Nephron progenitor cell (in vitro differentiated cells): ENCODE measurements at places on chromosomes 12 and 14.

DNA sequence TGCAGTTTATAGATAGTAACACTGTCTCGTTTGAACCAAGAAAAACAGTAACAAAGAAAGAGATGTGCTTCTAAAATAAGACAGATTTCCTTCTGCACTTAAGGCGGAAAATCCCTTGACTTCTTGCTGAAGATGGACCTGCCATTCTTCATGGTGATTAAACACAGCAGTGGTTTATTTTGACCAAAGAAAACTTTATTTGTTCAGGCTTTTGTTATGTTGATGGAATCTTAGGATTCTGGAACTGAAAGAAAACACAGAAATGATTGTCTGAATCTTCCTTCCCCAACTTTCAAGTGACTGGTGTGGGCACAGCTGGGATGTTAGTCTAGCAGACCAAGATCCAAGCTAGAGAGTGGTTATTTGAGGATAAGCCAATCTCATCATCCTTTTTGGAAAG is 72.2 kb downstream of the DACT1 start:
- DNase-seq = no peak

DNA sequence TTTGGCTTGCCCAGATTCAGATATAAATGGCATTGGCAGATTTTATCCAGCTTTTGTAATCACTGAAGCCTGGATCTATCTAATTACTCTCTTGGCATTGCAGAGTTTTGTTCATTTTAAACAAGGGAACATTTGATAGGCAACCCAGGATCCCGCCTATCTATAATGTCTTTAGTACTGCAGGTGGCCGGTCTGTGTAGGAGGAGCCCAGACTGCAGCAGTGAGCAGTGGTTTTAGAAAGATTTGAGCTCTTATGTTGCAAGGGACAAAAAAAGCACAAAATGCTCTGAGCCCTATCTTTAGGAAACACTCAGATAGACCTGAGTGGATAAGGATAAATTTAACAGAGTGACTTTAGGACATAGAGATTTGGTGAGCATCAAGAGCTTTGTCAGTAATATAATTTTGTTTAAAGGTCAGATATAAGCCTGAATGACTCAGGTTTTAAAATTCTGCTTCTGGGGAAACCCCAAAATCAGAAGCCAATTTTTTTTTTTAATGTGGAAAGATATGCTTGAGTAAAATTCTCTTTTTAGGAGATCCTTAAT is 165.5 kb downstream of the SLC5A8 start:
- DNase-seq = no peak

GRCh38 chr12:17695495-17695894 is 394.5 kb downstream of the RERGL start:
- DNase-seq = no peak

- no peak for DNase-seq
Observed at GRCh38 chr12:93115198-93115601, 186.1 kb upstream of the EEA1 start.

DNA sequence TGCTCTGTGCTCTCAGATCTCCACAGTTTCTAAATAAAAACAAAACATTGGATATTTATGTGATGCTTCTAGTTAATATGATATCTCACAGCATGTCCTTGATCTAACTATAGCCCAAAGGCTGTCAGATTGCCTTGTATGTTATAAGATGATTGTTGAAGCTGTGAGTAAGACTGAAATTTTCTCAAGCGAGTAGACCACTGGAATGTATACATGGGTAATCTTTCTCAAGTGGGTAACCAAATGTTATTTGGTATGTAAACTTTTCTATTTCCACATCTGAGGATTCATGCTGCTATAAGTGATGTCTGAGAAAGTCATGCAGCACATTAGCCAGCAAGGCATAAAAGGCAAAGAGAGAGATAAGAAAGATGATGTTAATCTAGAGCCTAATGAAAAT is 886.7 kb downstream of the NRXN3 start:
- no peak for DNase-seq

- DNase-seq = no peak
Observed at GRCh38 chr12:54622463-54623183, 12.1 kb downstream of the LACRT start.

GRCh38 chr12:54666008-54666407 is 17.8 kb upstream of the DCD start:
- no peak for DNase-seq

DNA sequence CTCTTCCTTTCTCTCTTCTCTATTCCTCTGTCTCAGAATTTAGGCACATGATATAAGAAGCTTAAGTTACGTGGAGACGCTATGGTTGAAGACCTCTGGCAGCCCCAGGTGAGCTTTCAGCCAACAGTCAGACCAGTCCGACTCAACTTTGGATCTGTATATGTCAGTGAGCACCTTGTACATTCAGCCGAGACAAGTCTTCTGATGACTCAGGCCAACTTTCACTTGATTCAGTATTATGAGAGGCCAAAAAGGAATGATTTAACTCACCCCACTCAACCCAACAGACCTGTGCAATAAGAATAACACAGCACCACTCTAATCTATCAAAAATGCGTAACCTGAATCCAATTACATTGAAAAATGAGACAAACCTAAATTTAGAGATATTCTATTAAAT is 47.5 kb upstream of the FOXG1 start:
- DNase-seq = no peak

DNA sequence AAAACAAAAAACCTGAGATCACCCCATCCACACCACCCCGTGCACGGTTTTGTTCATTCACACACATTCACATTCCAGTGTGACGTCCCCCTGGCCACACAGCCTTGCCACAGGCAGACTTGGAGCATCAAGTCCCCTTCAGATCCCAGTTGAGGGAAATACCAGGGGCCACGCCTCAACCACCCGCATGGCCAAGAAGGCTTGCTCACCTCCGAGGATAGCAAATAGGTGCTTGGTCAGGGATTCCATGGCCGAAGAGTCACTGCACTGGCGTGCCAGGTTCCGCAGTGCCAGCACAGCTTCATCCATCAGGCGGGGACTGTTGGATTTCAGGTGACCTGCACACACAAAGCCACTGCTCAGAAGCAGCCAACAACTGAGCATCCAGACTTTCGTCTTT is 19.0 kb downstream of the GCN1 start:
- no peak for DNase-seq

DNA sequence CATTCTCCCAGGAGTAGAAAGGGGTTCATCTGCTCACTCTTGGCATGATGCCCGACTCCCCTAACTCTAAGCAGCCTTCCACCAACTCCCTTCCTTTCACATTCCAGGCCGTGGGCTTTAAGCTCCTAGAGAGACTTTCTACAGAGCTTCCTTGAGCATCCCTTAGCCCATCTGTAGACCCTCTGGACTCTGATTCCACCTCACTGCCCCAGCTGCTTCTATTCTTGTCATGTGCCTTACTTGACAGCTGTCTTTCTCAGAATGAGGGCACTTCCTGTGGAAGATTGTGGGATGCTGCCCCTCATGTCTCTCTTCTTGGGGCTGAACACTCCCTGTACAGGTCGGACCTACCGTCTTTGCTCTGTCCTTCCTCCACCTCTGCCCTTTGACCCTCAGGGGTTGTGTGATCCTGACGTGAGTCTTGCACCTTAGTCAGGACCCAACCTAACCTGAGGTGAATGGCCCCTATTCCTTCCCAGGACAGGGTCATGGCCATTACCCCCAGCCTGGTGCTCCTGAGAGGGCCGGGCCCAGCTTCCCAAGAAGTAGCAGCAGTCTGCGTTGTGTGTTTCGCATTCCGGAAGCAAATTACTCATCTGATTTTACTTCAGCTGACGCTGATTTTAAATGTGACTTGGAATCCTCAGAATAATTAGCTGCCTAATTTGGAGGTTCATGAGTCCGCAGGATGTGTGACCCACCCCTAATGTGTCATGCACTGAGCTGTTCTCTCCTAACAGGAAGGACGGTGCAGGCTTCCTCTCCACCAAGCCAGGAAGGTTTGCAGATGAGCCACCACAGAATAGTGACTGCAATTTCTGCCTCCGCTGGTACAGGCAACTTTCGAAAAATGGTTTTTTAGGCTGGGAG is 2.7 kb upstream of the GALNT6 start:
- DNase-seq = no peak

DNA sequence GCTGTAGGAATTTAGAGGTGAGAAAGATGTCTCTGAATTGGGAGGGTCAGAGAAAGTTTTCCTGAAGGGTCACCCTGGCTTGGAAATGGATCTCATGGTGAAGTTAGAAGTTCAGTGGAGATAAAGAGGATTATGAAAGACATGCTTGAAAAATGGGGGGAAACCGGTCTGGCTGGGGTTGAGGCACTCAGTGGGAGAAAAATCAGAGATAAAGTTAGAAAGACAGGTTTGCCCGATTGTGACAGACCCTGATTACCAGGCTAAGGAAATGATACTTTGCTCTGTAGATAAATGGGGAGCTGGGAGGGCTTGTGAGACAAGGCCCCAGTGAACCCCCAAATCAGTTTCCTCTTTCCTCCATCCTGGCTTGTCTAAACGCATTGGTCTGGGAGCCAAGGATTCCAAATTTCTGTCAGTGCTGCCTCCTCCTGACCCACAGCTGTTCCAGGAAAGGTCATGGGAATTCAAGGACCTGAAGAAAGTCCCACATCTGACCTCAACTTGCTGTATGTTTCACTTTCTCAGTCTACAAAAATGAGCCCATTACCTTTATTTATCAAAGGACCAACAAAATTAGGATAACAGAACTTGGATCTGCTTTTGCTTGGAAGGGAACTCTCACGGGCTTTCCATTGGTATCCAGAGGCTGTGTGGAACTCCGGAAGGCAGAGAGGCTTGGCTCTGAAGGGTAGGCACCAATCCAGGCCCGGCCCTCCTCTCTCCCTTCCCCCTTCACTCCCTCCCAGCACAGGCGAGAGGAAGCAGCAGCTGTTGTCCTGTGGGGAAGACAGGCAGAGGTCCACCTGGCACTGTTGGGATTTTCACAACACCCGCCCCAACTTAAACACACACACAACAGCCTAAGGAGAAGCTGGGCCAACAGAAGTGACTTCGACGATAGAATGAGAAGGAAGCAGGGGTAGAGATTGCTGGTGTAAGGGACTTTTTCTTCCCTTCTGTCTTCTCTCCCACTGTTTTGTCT is 3.4 kb upstream of the RNASE7 start:
- DNase-seq = no peak

DNA sequence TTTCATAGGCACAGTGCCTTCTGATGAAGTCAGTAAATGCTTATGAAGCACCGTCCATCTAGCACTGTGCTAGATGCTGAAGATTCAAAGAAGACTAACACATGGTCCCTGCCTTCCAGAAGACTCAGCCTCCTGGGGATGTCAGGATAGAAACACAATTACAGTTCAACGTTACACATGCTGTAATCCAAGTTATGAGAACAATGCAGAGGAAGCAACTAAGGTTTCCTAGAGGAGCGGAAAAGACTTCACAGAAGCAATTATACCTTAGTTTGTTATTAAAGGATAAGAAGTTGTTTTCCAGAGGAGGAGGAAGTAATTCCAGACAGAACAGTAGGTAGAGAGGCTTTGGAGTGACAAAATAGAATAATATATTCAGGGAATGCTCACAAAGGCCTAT is 66.9 kb upstream of the FGD4 start:
- DNase-seq = no peak
